ENCODE measurements at places on chromosomes 2 and 18.

DNA sequence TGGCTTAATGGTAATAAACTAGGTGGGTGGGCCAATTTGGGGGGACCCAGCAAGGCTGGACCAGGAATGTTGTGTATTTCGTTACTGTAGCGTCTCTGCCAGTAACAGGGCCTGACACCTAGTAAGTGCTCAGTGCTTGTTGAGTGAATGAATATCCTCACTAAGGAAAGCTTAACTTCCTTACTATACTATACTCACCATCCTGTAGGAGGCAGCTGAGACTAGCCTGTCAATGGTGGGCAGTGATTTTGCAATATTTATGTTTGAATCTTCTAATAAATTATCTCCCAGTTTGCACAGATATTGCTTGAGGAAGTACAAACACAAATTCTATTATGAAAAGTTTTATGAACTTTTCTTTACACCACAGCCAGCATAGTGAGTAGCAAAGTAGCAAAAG lies 370.7 kb upstream of the SYT4 start:
- no peak for ATAC-seq

- ATAC-seq: no peak
Observed at GRCh38 chr18:55864281-55864680, 276.3 kb upstream of the TCF4 start.

GRCh38 chr2:106059416-106060065 lies 134.6 kb downstream of the UXS1 start:
- ATAC-seq: no peak

- no peak for ATAC-seq
Observed at GRCh38 chr2:128390256-128390990, 71.8 kb upstream of the HS6ST1 start.

DNA sequence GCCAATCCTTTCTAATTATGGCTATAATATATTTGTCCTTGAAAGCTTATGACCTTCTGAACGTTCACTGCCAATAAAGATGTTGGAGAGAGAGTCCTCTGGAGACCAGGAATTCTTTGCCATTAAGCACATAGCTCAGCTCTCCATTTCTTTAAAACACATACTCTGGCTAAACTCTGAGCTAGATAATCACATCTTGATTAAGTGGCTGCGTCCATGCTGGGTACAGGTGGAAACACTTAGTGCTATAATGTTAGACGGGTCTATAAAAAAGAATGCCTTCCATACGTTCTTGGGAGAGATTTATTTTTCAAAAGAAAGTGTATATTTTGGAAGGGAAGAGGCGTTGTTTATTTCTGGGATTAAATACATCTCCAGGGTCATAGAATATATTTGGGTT lies 314.5 kb downstream of the LPIN1 start:
- ATAC-seq: no peak

- no peak for ATAC-seq
Observed at GRCh38 chr2:162245061-162245460, 1.8 kb upstream of the FAP start.

- ATAC-seq: no peak
Observed at GRCh38 chr2:156539086-156539860, 103.1 kb downstream of the GPD2 start.

DNA sequence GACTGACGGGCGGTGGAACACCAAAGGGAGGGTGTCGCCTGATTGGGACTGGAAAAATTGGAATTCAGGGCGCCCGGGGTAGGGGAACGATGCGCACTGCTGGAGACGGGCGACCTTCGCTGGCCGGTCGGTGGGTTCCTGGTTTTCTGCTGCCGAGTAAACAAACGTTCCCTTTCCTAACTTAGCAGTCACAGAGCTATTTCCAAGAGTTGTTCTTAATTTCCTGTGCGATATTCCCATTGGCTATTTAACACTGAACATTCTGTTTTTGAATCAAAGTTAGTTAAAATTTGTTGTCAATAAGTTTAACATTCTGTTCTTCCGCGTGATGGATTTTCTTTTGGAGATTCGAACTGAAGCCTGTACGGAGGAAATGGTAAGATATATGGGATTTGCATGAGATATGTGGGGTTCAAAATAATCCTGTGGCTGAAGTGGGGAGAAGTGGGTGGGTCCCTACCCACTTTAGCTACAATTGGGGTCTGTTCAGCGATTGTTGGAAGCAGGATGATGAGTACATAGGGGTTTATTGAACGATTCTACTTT lies 862 bp downstream of the C18orf54 start:
- peak; percentile 13 for ATAC-seq

DNA sequence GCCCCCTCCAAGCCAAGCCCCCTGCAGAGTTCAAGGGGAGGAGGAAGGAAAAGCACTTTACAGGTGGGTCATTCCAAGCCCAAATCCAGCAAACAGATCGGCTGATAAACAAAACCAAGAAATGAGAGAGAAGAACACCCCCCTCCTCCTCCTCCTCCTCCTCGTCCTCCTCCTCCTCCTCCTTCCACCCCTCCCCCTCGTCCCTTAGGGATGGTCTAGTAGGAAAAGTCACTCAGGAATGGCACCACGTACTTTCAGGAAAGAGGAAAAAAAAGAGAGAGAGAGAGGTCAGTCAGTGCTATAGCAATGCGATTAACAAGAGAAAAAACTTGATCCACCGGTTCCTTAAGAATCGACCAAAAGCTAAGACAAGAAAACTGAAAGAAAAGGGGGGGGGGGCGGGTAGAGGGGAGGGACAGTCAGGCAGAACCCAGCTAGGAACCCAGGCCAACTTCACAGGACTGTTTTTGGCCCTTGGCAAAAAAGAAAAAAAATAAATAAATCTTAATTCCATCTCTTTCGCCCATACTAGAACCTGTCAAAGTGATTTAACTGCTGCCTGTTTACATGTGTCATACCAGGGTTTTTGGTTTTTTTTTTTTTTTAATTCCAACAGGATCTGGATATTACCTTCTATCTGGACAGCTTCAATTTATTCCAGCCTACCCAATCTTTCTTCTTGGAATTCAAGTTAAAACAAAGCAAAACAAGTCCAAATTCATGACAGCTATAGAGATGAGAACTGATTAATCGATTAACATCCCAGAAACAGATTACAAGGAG lies 906 bp downstream of the IKZF2 start:
- ATAC-seq: no peak

GRCh38 chr2:27838502-27838901 lies 51.7 kb downstream of the RBKS start:
- ATAC-seq: no peak

DNA sequence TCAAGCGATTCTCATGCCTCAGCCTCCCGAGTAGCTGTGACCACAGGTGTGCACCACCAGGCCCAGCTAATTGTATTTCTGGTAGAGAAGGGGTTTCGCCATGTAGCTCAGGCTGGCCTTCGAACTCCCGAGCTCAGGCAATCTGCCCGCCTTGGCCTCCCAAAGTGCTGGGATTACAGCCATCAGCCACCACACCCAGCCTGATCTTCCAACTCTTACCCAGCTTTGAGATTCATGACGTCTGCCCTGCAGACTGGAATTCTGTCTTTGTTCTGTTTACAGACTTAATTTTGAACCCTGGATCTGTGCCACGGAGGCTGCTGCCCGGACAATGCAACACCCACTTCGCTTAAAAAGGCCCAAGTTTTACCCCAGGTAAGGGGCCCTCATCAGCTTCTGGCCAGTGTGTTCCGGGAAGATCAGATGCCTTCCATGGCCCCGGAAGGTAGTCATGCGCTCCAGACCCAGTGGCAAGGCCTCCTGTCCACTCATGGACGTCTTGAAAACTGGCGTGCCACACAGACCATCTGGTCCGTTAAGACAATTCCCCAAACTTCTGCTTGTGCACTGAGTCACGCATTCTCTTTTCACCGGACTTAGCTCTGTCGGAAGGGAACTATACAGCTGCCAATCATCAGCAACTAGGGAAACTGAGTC lies 5.5 kb downstream of the PXDN start:
- ATAC-seq: no peak

GRCh38 chr18:12278741-12279682 lies 24.9 kb downstream of the CIDEA start:
- no peak for ATAC-seq
